ENCODE measurements at places on chromosomes 1 and 21. TPM values are rescaled to one million over a fixed set of nuclear protein-coding genes. Genes with fewer than 3 reads are reported as not detected.
A peak's percentile ranks its signal among the peaks of the same experiment; 100 is the strongest.

KANK4 gene
- total RNA-seq = not detected

RASAL2 gene
- total RNA-seq = 0.10 TPM

BGLAP gene
- total RNA-seq = 7.1 TPM

SLC25A34 gene
- total RNA-seq = 2.6 TPM

SPATA45 gene
- total RNA-seq = not detected

HNRNPCL1 gene
- total RNA-seq = not detected

MMP23B gene
- total RNA-seq = 6.2 TPM

FCRL6 gene
- 43.3 TPM for total RNA-seq

TMEM35B gene
- 12.4 TPM for total RNA-seq

CYP4A11 gene
- 0.22 TPM for total RNA-seq

FCRL1 gene
- total RNA-seq = 11.9 TPM

KLHDC7A gene
- not detected for total RNA-seq

ZNF281 gene
- total RNA-seq = 29.9 TPM

DNA sequence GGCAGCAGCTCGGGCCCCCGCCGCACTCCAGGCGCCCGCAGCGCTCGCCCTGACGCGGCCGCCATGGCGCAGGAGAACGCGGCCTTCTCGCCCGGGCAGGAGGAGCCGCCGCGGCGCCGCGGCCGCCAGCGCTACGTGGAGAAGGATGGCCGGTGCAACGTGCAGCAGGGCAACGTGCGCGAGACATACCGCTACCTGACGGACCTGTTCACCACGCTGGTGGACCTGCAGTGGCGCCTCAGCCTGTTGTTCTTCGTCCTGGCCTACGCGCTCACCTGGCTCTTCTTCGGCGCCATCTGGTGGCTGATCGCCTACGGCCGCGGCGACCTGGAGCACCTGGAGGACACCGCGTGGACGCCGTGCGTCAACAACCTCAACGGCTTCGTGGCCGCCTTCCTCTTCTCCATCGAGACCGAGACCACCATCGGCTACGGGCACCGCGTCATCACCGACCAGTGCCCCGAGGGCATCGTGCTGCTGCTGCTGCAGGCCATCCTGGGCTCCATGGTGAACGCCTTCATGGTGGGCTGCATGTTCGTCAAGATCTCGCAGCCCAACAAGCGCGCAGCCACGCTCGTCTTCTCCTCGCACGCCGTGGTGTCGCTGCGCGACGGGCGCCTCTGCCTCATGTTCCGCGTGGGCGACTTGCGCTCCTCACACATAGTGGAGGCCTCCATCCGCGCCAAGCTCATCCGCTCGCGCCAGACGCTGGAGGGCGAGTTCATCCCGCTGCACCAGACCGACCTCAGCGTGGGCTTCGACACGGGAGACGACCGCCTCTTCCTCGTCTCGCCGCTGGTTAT is 2.8 kb downstream of the KCNJ9 start:
- peak overlapping the region; percentile 33 for H3K4me3 ChIP-seq
- no peaks in the 10 kb centered on the region for H3K4me1 ChIP-seq
- peaks cover 31% of the 10 kb centered on the region for H3K27me3 ChIP-seq

- H3K27me3 ChIP-seq = no peaks in the 10 kb centered on the region
- no peak for DNase-seq
- no peak overlapping the region for H3K4me3 ChIP-seq
- no peak overlapping the region for H3K27ac ChIP-seq
- no peaks in the 10 kb centered on the region for H3K4me1 ChIP-seq
Measured at GRCh38 chr21:20729376-20729775, 268.8 kb upstream of the NCAM2 start.

GRCh38 chr1:156495401-156496140 is 5.0 kb downstream of the MEF2D start:
- no peak for DNase-seq
- H3K27ac ChIP-seq = no peak overlapping the region
- peaks cover 90% of the 10 kb centered on the region for H3K4me1 ChIP-seq
- H3K27me3 ChIP-seq = no peaks in the 10 kb centered on the region
- no peak overlapping the region for H3K4me3 ChIP-seq

GRCh38 chr1:2988256-2988655 is 33.0 kb upstream of the ACTRT2 start:
- H3K4me1 ChIP-seq = no peaks in the 10 kb centered on the region
- no peak overlapping the region for H3K4me3 ChIP-seq
- H3K36me3 ChIP-seq = no peaks in the 10 kb centered on the region

GRCh38 chr1:233233508-233234040 is 62.0 kb downstream of the PCNX2 start:
- DNase-seq = no peak
- no peaks in the 10 kb centered on the region for H3K4me1 ChIP-seq
- H3K4me3 ChIP-seq = no peak overlapping the region
- H3K27ac ChIP-seq = no peak overlapping the region
- peaks cover 38% of the 10 kb centered on the region for H3K36me3 ChIP-seq
- H3K27me3 ChIP-seq = no peaks in the 10 kb centered on the region

DNA sequence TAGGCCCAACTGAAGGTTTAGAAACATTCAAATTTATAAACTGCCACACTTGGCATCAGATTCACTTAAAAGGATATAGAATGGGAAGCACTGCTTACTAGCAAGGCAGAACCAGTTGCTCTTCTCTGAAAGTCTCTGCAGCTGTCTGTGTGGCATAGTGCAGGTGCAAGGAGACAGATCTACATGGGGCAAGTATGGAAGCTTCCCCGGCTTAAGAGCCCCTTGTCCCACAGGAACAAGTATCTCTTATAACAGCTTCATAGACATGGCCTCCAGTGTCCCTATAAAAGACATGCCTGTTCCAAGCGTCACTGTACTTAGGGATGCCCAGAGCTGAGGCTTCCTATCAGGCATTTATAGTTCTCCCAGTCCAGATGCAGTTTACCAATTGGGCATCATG is 26.5 kb downstream of the ZBTB8B start:
- H3K4me1 ChIP-seq = no peaks in the 10 kb centered on the region
- no peak for DNase-seq
- no peak overlapping the region for H3K27ac ChIP-seq

GRCh38 chr21:42858957-42859890 is 20.1 kb downstream of the WDR4 start:
- H3K36me3 ChIP-seq = peaks cover 24% of the 10 kb centered on the region
- no peak overlapping the region for H3K4me3 ChIP-seq
- no peaks in the 10 kb centered on the region for H3K27me3 ChIP-seq
- H3K4me1 ChIP-seq = no peaks in the 10 kb centered on the region

GRCh38 chr1:21295002-21295401 is 4.7 kb upstream of the ECE1 start:
- peak overlapping the region; percentile 1 for H3K4me3 ChIP-seq
- peaks cover 46% of the 10 kb centered on the region for H3K4me1 ChIP-seq
- H3K27me3 ChIP-seq = no peaks in the 10 kb centered on the region
- DNase-seq = no peak
- H3K27ac ChIP-seq = peak overlapping the region; percentile 100
- peaks cover 4% of the 10 kb centered on the region for H3K36me3 ChIP-seq

- H3K4me1 ChIP-seq = peaks cover 17% of the 10 kb centered on the region
- H3K27me3 ChIP-seq = no peaks in the 10 kb centered on the region
- no peak for DNase-seq
- H3K36me3 ChIP-seq = peaks cover 50% of the 10 kb centered on the region
Measured at GRCh38 chr1:151401125-151401788, 1.9 kb downstream of the PSMB4 start.

DNA sequence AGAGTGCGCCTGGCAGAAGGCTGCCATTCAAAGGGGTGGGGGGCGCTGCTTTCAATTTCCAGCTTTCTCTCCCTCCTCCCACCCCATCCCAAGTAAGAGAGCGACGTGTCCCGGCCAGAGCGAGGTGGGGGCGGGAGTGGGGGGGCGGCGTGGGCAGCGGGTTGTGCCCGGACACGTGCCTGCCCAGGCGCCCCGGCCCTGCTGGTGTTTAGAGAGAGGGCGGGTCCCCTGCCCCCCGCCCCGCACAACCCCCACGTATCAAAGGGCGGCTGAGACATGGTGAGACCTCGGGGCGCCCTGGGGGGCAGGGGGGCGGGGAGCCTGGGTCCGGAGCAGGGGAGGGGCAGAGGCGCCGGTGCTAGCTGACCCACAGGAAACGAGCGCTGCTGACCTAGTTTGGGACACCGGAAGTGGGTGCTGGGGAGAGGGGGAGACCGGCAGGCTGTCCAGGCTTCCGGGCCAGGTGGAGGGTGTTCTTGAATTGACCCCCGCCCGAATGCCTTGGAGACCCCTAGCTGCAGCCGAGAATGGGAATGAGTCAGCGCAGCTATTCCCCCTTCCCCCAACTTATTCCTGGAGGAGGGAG is 1.3 kb downstream of the ZBTB7B start:
- no peaks in the 10 kb centered on the region for H3K36me3 ChIP-seq
- H3K4me3 ChIP-seq = peak overlapping the region; percentile 97
- DNase-seq = no peak
- H3K27me3 ChIP-seq = no peaks in the 10 kb centered on the region
- peak overlapping the region; percentile 80 for H3K27ac ChIP-seq

- no peaks in the 10 kb centered on the region for H3K27me3 ChIP-seq
- no peaks in the 10 kb centered on the region for H3K4me1 ChIP-seq
- no peaks in the 10 kb centered on the region for H3K36me3 ChIP-seq
- no peak overlapping the region for H3K4me3 ChIP-seq
- no peak for DNase-seq
Measured at GRCh38 chr1:109815809-109816174, 52.1 kb upstream of the EPS8L3 start.

DNA sequence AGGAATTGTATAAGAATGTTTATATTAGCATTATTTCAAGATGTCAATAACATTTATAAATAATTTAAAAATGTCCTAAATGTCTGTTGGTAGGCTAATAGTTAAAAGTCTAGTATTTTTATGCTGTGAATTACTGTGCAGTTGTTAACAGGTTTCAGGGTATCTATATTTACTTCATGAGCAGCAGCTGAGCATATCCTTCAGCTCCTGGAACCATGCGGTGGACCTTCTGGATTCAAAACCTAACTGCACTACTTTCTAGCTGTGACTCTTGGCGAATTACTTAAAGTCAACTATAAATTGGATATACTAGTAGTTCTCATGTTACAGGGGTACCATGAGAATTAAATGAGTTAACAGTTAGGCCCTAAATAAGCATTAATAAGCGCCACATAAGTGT is 3.7 kb downstream of the CEP350 start:
- H3K36me3 ChIP-seq = no peaks in the 10 kb centered on the region
- no peak for DNase-seq
- no peak overlapping the region for H3K4me3 ChIP-seq
- H3K27ac ChIP-seq = no peak overlapping the region
- peaks cover 27% of the 10 kb centered on the region for H3K4me1 ChIP-seq
- H3K27me3 ChIP-seq = no peaks in the 10 kb centered on the region

- peaks cover 4% of the 10 kb centered on the region for H3K4me1 ChIP-seq
- H3K36me3 ChIP-seq = no peaks in the 10 kb centered on the region
- H3K27me3 ChIP-seq = no peaks in the 10 kb centered on the region
- DNase-seq = no peak
- no peak overlapping the region for H3K4me3 ChIP-seq
- no peak overlapping the region for H3K27ac ChIP-seq
Measured at GRCh38 chr1:12491656-12492055, 126.4 kb downstream of the DHRS3 start.

- H3K4me3 ChIP-seq = no peak overlapping the region
- no peaks in the 10 kb centered on the region for H3K36me3 ChIP-seq
- no peak for DNase-seq
- H3K27ac ChIP-seq = no peak overlapping the region
- no peaks in the 10 kb centered on the region for H3K4me1 ChIP-seq
- H3K27me3 ChIP-seq = peaks cover 11% of the 10 kb centered on the region
Measured at GRCh38 chr21:35818597-35818996, 241.7 kb downstream of the SETD4 start.

GRCh38 chr1:185531838-185532237 is 202.4 kb upstream of the HMCN1 start:
- no peak for DNase-seq
- H3K4me3 ChIP-seq = no peak overlapping the region
- H3K27ac ChIP-seq = no peak overlapping the region
- H3K36me3 ChIP-seq = no peaks in the 10 kb centered on the region
- H3K27me3 ChIP-seq = no peaks in the 10 kb centered on the region

GRCh38 chr1:2358072-2358471 is 33.3 kb downstream of the MORN1 start:
- H3K27ac ChIP-seq = no peak overlapping the region
- no peak overlapping the region for H3K4me3 ChIP-seq
- H3K4me1 ChIP-seq = no peaks in the 10 kb centered on the region
- no peaks in the 10 kb centered on the region for H3K27me3 ChIP-seq

GRCh38 chr1:115685029-115685705 is 43.4 kb downstream of the VANGL1 start:
- H3K27me3 ChIP-seq = no peaks in the 10 kb centered on the region
- H3K27ac ChIP-seq = no peak overlapping the region
- H3K36me3 ChIP-seq = no peaks in the 10 kb centered on the region
- no peak for DNase-seq
- H3K4me3 ChIP-seq = no peak overlapping the region
- H3K4me1 ChIP-seq = no peaks in the 10 kb centered on the region

DNA sequence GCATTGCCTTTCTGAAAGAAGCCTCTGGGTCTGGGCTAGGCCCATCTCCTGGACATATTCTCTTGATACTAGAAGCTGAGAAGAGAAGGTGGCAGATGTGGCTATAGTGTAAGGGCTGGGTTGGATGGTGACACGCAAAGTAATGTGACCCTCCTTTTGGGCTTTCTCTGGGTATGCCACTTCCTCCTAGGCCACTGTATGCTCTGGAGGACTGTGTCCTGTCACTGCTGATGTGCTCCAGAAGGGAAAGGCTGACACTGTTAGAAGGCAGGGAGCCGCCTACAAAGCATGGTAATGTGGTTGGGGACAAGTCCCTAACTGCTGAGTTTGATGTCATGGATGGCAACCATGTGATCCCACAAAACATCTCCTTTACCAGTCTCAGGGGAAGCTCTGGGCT is 112.1 kb downstream of the BCAR3 start:
- no peak overlapping the region for H3K4me3 ChIP-seq
- DNase-seq = no peak
- no peaks in the 10 kb centered on the region for H3K27me3 ChIP-seq
- no peaks in the 10 kb centered on the region for H3K36me3 ChIP-seq

DNA sequence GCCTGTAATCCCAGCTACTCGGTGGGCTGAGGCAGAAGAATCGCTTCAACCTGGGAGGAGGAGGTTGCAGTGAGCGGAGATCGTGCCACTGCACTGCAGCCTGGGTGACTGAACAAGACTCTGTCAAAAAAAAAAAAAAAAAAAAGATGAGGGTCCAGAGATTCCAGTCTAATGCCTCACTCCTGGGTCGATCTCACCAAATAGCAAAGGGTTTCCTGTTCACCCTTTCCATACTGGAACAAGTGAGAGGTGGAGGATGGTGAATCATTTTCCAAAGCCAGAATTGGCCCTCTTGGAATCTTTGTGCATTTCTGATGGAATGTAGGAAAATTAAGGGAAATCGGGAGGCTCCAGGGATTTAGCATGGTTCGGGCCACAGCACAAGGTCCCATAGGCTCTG is 58.1 kb upstream of the ZNF648 start:
- no peak for DNase-seq
- no peaks in the 10 kb centered on the region for H3K4me1 ChIP-seq
- no peaks in the 10 kb centered on the region for H3K27me3 ChIP-seq
- no peak overlapping the region for H3K27ac ChIP-seq
- no peaks in the 10 kb centered on the region for H3K36me3 ChIP-seq

- DNase-seq = no peak
- no peak overlapping the region for H3K4me3 ChIP-seq
- no peaks in the 10 kb centered on the region for H3K36me3 ChIP-seq
- H3K27ac ChIP-seq = no peak overlapping the region
Measured at GRCh38 chr1:218456444-218456843, 111.3 kb downstream of the TGFB2 start.

Measured in T-cell (primary cell).